HepG2 (cell line): ENCODE measurements at places on chromosomes 13 and 19. TPM values are rescaled to one million over a fixed set of nuclear protein-coding genes. Genes with fewer than 3 reads are reported as not detected.

DNA sequence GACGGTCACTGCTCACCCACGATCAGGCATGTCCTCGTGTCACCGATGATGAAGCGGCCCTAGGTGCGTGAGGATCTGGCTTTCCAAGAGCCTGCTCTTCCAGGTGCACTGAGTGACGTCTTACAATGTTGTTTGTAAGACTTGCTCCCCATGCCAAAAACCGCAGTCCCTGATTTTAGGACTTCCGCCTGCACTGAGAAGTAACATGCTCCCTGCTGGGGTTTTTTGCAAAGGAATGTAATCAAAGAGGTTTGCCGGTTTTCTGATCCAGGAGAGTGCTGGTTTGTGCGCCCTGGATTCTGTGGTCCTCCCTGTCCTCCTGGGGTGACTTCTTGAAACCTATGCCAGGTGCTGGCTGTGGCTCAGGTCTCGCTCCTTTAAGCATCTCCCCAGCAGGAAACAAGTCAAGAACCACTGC lies 38.8 kb downstream of the MYO9B start:
- no peak overlapping the region for H3K27ac ChIP-seq
- H3K4me3 ChIP-seq: no peak overlapping the region
- no peaks in the 10 kb centered on the region for H3K27me3 ChIP-seq
- H3K4me1 ChIP-seq: peaks cover 12% of the 10 kb centered on the region; the same call in 1 of the 2 replicates

DNA sequence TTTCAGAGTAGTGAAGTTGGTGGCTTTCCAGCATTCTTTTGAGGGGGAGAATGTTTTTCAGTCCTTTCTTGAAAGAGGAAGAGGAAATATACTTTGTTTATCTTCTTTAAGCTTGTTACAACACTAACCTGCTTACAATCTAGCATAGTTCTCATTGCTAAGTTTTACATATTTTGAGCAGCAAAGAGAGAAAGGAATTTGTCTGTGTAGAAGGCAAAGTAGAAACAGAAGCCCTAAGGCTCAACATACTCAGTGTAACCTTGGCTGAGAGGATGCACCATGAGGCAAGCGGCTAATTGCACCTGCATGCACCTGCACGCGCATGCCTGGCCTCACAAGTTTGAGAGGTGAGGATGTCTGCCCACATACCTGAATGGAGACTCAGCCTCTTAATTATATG lies 2.2 kb downstream of the FRY start:
- H3K27me3 ChIP-seq: no peaks in the 10 kb centered on the region; the same call in 2 of the 3 replicates
- H3K27ac ChIP-seq: no peak overlapping the region
- peak overlapping the region; percentile 27; the same call in 1 of the 2 replicates for H3K4me3 ChIP-seq
- no peaks in the 10 kb centered on the region; the same call in 2 of the 3 replicates for H3K36me3 ChIP-seq
- peaks cover 85% of the 10 kb centered on the region for H3K4me1 ChIP-seq

DNA sequence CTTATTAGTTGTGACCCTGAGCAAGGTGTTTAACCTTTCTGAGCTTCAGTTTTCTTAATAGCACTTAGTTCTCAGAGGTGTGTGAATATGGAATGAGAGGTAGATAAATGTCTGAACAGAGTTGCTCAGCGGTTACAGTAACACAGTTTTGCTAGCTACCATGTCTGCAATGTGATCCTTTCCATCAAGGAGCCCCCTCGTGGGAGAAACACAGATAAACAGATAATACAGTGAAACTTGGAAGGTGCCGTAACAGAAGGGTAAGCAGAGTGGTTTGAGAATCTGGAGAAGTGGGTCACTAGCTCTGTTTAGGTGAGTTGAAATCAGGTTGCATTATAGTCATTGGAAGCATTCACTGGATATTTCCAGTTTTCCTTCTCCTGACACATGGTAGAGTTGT lies 38.9 kb downstream of the IRS2 start:
- H3K27ac ChIP-seq: no peak overlapping the region
- no peak overlapping the region for H3K4me3 ChIP-seq
- H3K36me3 ChIP-seq: no peaks in the 10 kb centered on the region
- H3K27me3 ChIP-seq: no peaks in the 10 kb centered on the region; the same call in 1 of the 2 replicates
- DNase-seq: no peak

DNA sequence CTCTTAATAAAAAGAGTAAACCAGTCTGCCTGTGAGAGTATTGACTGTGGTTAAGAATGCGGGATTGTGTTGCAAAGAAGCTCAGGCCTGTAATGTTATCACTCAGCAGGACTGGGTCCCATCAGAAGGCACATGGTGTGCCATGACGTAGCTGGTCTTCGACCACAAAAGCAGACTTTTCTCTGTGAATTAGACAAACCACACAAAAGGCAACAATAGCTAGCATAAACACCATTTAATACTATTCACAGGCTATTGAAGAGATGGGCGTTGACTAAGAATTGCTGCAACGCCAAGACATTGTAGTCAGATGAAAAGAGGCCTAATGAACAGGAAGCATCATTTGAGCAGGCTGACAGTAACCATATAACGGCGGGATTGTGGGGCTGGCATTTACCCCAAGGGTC lies 235.6 kb upstream of the SOX21 start:
- H3K4me1 ChIP-seq: no peaks in the 10 kb centered on the region
- H3K27ac ChIP-seq: no peak overlapping the region
- H3K4me3 ChIP-seq: no peak overlapping the region
- no peaks in the 10 kb centered on the region for H3K36me3 ChIP-seq
- no peak for DNase-seq

DNA sequence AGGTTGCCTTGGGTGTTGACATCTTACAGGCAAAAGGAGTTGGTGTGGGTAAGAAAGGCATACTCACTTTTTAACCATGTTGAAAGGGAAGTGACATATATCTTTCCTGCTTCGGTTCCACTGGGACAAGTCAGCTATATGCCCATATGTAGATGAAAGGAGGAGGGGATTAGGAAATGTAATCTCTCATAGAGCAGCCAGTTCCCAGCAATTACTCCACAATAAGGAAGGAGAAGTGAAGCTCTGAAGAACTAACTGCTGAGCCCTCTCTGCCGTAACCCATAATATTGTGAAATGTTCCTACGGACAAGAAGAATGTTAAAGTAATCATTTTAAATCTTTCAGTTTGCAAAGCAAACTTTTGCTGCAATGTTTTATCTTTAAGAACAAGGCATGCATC lies 82.2 kb downstream of the EDNRB start:
- no peaks in the 10 kb centered on the region for H3K4me1 ChIP-seq
- H3K4me3 ChIP-seq: no peak overlapping the region
- H3K27me3 ChIP-seq: no peaks in the 10 kb centered on the region
- no peak for DNase-seq
- no peak overlapping the region for H3K27ac ChIP-seq

GRCh38 chr13:85985797-85986196 lies 186.6 kb upstream of the SLITRK6 start:
- no peak for DNase-seq
- H3K36me3 ChIP-seq: no peaks in the 10 kb centered on the region
- no peaks in the 10 kb centered on the region for H3K27me3 ChIP-seq
- no peak overlapping the region for H3K27ac ChIP-seq

GRCh38 chr13:67087527-67087926 lies 142.6 kb downstream of the PCDH9 start:
- H3K4me1 ChIP-seq: no peaks in the 10 kb centered on the region
- H3K4me3 ChIP-seq: no peak overlapping the region
- no peaks in the 10 kb centered on the region for H3K27me3 ChIP-seq
- no peaks in the 10 kb centered on the region for H3K36me3 ChIP-seq
- DNase-seq: no peak
- H3K27ac ChIP-seq: no peak overlapping the region

DNA sequence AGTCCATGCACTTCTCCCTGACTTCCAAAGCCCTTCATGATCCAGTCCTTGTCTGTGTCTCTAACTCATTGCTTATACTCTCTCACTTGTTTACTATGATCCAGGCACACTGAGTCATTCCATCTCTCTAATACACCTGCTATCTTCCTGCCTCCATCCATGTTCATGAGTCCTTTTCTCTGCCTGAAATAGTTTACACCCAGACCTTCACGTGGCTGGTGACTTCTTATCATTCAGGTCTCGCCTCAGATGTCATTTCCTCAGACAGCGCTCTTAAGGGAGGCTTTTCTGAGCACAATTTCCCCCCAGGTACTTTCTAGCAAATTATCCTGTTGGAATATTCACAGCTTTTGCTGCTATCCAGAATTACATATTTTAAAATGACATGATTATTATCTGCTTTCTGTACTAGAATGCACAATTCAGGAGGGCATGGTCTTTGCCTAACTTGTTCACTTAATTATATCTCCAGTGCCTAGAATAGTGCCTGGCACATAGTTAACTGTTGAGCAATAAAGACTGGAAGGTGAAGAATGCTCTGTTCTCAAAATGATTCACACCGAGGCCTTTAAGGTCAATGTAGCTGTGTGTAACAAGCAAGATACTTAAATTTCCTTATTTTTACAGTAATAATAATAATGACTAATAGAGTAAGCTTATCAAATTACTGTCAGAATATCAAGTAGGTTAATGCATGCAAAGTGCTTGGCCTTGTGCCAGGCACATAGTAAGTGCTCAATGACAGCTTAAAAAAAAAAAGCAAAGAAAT lies 183.7 kb upstream of the SPRY2 start:
- H3K36me3 ChIP-seq: no peaks in the 10 kb centered on the region
- H3K27me3 ChIP-seq: no peaks in the 10 kb centered on the region
- no peak for DNase-seq
- no peak overlapping the region for H3K4me3 ChIP-seq

DNA sequence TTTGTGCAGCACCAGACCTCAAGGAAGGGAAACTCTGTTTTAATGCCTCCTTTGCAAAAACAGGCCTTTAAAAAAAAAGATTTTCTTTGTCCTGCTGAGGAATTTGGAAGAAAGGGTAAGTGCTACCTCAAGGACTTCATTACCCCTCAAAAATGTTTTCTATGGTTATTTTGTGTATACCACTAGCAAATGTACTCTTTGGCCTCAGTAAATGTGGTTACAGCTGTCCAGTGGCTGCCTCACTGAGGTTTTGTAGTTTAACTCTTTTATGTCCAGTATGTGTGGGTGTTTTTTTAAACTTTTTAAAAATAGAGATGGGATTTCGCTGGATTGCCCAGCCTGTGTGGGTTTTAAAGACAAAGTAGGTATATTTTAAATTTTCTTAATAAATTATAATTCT lies 42.2 kb upstream of the TSC22D1 start:
- H3K4me1 ChIP-seq: 0 out of 2 replicates have a peak, but pooled peaks cover 8% of the 10 kb centered on the region
- no peak for DNase-seq

GRCh38 chr13:98839856-98840769 lies 87.6 kb upstream of the SLC15A1 start:
- H3K36me3 ChIP-seq: no peaks in the 10 kb centered on the region
- H3K4me3 ChIP-seq: no peak overlapping the region
- no peaks in the 10 kb centered on the region for H3K27me3 ChIP-seq
- no peak overlapping the region for H3K27ac ChIP-seq

GRCh38 chr13:22114630-22115311 lies 443.9 kb downstream of the FGF9 start:
- no peak overlapping the region for H3K4me3 ChIP-seq
- no peaks in the 10 kb centered on the region for H3K4me1 ChIP-seq
- no peaks in the 10 kb centered on the region for H3K36me3 ChIP-seq
- H3K27me3 ChIP-seq: no peaks in the 10 kb centered on the region
- H3K27ac ChIP-seq: no peak overlapping the region
- no peak for DNase-seq

GRCh38 chr13:71524613-71525304 lies 342.2 kb downstream of the DACH1 start:
- H3K4me3 ChIP-seq: no peak overlapping the region
- H3K36me3 ChIP-seq: no peaks in the 10 kb centered on the region
- H3K27me3 ChIP-seq: no peaks in the 10 kb centered on the region
- H3K27ac ChIP-seq: no peak overlapping the region
- no peaks in the 10 kb centered on the region for H3K4me1 ChIP-seq

DNA sequence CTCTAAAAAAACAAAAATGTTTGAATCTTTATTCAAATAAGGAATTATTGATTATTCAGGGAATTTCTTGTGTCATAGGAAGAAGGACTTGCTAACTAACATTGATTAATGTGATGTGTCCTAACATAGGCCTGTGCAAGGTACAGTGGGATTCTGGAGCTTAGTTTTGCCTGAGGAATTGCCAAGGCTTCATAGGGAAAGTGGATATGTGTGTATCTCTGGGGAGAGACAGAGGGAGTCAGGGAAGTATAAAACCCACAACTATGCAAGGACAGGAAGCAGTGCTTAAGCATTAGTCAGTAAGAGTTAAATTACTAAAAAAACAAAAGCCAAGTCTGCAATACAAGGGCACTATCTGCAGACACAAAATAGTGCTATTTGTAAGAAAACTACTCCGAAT lies 59.6 kb downstream of the WDFY2 start:
- peaks cover 64% of the 10 kb centered on the region for H3K4me1 ChIP-seq
- H3K27me3 ChIP-seq: no peaks in the 10 kb centered on the region
- H3K36me3 ChIP-seq: no peaks in the 10 kb centered on the region

- H3K27ac ChIP-seq: no peak overlapping the region
- peaks cover 21% of the 10 kb centered on the region for H3K4me1 ChIP-seq
- DNase-seq: no peak
- H3K27me3 ChIP-seq: peaks cover 1% of the 10 kb centered on the region; the same call in 1 of the 2 replicates
- H3K36me3 ChIP-seq: no peaks in the 10 kb centered on the region
These were observed 7.1 kb downstream of the KCNN4 start for GRCh38 chr19:43773725-43774102.

DNA sequence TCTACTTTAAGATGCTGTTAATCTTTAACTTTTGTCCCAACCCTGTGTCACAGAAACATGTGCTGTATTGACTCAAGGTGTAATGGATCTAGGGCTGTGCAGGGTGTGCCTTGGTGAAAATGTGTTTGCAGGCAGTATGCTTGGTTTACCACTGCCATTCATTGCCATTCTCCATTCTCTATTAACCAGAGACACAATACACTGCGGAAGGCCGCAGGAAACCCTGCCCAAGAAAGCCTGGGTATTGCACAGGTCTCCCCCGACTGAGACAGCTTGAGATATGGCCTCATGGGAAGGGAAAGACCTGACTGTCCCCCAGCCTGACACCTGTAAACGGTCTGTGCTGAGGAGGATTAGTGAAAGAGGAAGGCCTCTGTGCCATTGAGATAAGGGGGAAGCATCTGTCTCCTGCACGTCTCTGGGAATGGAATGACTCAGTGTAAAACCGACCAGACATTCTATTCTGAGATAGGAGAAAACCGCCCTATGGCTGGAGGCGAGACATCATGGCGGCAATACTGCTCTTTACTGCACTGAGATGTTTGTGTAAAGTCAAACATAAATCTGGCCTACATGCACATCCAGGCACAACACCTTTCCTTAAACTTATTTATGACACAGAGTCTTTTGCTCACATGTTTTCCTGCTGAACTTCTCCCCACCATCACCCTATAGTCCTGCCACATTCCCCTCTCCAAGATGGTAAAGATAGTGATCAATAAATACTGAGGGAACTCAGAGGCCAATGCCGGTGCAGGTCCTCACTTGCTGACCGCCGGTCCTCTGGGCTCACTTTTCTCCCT lies 13.1 kb upstream of the ZNF888 start:
- no peaks in the 10 kb centered on the region for H3K36me3 ChIP-seq
- H3K4me1 ChIP-seq: peaks cover 29% of the 10 kb centered on the region
- peak; percentile 35 for DNase-seq
- no peak overlapping the region for H3K27ac ChIP-seq
- H3K27me3 ChIP-seq: no peaks in the 10 kb centered on the region

- no peak overlapping the region for H3K4me3 ChIP-seq
- no peak overlapping the region for H3K27ac ChIP-seq
- no peaks in the 10 kb centered on the region for H3K27me3 ChIP-seq
These were observed 12.1 kb downstream of the FZR1 start for GRCh38 chr19:3518255-3518654.

- no peak overlapping the region for H3K27ac ChIP-seq
- no peak overlapping the region for H3K4me3 ChIP-seq
- H3K27me3 ChIP-seq: no peaks in the 10 kb centered on the region
- H3K36me3 ChIP-seq: no peaks in the 10 kb centered on the region
- H3K4me1 ChIP-seq: peaks cover 8% of the 10 kb centered on the region; the same call in 1 of the 2 replicates
- DNase-seq: peak; percentile 50
These were observed 23.3 kb downstream of the IL12RB1 start for GRCh38 chr19:18063463-18063862.

Gene SCN1B
- polyA plus RNA-seq: 20.1 and 24.5 TPM in 2 replicates

Gene ACP7
- polyA plus RNA-seq: 0.03 TPM in 1 of 2 replicates, not detected in the other

Gene C1QTNF9B
- polyA plus RNA-seq: not detected in 2 replicates
